ENCODE measurements at places on chromosomes 1 and 21.

DNA sequence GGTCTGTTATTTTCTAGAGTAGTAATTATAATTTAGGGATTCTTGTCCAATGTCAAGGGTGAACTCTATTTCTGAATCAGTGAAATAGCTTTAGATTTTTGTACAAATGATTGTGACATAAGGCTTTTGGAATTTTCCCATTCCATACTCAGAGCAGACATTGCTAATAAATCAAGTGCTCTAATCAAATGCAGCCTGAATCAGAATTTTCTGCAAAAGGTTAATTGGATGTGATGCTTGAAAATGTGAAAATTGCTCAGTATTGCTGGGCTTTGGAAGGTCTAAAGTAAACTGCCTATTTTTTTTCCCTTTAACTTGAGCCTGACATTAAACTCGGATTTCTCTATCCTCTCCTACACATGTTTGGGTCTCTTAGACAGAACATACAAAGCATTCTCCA, 23.2 kb downstream of the SGIP1 start:
- DNase-seq, result no peak

DNA sequence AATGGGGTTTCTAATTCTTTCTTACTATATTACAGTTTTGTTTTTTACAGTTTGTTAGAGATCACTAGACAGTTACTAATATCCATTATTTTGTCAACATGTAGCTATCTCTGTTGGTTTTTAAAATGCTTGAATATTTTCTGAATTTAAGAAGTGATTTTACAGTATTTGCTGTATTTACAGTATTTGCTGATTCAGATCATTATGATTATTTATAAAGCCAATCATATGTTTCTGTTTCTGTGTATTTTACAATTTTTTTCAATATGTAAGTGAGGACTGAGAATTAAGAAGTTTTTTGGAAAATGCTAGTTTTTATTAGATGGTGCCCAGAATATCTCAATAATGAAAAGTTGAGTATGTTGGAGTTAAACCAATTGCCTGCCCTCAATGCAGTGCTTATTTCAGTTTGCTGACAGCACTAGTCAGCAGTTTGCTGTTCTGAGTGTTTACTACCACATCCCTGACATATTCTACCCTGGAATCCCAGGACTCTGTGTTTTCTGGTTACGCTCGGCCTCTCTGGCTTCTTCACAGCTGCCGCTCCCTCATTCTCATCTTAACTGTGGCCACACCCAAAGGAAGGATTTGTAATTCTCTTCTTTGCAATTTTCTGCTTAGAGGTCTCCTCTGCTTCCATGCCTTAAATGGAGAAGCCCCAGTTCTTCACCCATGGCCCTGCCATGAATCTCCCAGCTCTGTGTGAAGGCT, 68.0 kb upstream of the BACH1 start:
- no peak for DNase-seq

GRCh38 chr1:235567812-235568503, 63.7 kb upstream of the B3GALNT2 start:
- no peak for DNase-seq

GRCh38 chr1:40315795-40316594, 1.1 kb downstream of the COL9A2 start:
- DNase-seq, result peak; percentile 97

- DNase-seq, result no peak
Measured at GRCh38 chr1:205534444-205534985, 30.0 kb downstream of the CDK18 start.

DNA sequence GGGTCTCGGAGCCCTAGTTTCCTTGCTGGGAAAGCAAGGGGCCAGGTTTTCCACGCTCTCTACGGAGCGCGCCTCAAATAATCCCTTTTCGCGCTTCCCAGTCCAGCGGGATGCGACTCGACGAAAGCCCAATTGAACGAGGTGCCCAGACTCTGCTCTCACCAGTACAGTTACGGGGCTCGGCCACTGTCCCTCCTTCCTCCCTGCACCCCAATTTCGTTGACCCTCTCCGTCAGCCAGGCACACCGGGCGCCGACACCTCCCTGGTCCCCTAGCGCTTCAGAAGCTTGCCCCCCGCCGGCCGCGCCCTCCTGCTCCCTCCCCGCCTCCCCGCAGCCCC, 389 bp downstream of the SEMA6C start:
- DNase-seq, result no peak

- DNase-seq, result peak; percentile 62
Measured at GRCh38 chr1:181062836-181063428, 25.6 kb upstream of the IER5 start.

- no peak for DNase-seq
Measured at GRCh38 chr1:178098262-178098661, 4.4 kb downstream of the RASAL2 start.

GRCh38 chr1:18077657-18078215, 29.9 kb upstream of the IGSF21 start:
- DNase-seq, result no peak

DNA sequence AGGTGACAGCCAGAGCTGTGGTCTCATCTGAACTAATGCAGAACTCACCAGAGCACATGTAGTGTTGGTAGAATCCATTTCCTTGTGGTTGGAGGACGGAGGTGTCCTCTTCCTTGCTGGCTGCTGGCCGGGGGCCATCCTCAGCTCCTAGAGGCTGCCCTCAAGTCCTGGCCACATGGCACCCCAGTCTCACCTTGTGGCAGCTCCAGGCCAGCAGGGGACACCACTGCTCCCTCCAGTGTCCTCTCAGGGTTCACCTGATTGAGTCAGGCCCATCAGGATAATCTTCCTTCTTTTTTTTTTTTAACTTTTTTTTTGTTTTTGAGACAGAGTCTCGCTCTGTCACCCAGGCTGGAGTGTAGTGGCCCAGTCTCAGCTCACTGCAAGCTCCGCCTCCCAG, 2.9 kb downstream of the KCNE1 start:
- DNase-seq, result no peak

DNA sequence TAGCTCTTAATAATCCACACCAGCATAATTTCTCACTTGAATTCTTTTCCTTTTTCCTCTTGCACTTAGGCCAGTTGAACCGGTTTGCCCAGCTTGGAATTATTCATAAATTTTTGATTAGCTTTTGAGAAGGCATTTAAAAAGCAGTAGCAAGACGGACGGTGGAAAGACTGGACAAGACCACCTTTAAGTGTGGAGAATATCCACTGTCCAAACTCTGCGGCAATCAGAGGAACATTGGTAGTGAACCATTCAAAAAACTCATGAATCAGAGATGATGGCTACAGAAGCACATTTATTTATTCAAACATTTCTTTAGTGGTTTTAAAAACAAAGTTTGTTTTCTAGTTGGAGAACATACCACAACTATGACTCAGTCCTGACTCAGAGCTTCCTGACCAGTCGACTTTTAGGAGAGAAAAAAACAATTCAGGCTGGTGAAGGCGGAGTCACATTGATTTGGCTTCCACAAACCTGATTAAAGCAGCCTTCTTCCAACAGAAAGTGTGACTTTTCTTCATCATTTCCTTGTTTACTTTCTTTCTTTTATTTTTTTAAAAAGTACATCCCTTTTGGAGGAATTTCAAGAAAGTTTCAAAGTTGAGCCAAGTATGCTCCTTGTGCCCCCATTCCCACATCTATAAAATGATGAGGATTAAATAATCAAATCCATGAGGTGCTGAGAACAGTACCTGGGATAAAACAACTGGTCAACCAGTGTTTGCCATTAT, 128.8 kb downstream of the ADSS2 start:
- no peak for DNase-seq
